T-cell (primary cell): ENCODE measurements at places on chromosomes 13 and 19. TPM values are rescaled to one million over a fixed set of nuclear protein-coding genes. Genes with fewer than 3 reads are reported as not detected.

OR7C1 gene
- total RNA-seq: not detected

RFPL4AL1 gene
- total RNA-seq: not detected

KLK13 gene
- not detected for total RNA-seq

DNA sequence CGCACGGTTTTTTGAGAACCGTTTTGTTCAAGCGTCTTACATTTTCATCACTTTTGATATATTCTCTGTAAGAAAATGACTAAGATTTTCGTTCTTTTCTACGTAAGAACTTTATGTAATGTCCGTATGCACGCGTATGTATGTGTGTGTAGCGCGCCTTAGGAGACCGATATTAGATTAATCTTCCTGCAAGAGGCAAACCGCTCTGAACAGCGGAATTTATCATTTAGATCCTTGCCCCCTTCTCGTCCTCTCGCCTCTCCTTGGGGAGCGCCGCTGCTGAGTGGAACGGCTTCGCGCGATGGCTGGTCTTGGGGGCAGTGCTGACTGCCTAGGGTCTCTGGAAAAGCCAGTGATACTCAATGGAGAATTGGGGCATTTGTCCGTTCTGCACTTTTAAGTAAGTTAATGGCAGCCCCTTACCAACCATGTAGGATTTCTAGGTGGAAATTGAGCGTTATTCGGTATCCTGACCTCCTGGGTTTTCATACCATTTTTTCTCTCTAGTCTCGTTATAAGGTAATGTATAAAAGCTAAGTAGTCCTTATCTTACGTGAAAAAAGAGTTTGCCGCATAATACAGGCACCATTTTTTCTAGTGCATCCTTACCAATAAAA, 4.7 kb downstream of the MAB21L1 start:
- DNase-seq: no peak

DNA sequence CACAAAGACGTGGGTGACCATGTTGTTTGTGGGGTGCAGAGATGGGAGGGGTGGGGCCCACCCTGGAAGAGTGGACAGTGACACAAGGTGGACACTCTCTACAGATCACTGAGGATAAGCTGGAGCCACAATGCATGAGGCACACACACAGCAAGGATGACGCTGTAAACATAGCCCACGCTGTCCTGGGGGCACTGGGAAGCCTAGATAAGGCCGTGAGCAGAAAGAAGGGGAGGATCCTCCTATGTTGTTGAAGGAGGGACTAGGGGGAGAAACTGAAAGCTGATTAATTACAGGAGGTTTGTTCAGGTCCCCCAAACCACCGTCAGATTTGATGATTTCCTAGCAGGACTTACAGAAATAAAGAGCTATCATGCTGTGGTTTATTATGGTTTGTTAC, 5.6 kb downstream of the KLK2 start:
- DNase-seq: no peak

PLPPR3 gene
- 0.36 TPM for total RNA-seq

KRTDAP gene
- not detected for total RNA-seq

GRCh38 chr13:30145709-30146367, 161.5 kb downstream of the KATNAL1 start:
- DNase-seq: no peak

FXYD1 gene
- 5.0 TPM for total RNA-seq

PSG2 gene
- not detected for total RNA-seq

DNA sequence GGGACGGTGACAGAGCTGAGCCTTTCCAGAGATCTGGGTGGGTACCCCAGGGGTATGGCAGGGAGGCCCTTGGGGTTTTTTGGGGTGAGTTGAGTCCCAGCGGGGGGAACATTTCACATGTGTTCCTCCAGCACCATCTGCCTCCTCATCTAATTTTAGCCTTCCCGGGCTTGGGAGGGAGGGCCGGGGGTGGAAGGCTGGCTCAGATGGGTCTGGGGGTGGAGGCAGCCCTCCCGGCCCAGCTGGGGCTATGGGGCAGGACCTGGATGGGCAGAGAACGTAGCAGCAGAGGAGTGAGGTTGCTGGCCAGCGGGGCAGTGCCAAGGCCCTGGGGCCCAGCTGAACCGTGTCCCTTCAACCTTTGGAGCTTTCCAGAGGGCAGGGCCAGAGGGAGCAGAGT, 23.5 kb downstream of the ADGRL1 start:
- DNase-seq: no peak

DNA sequence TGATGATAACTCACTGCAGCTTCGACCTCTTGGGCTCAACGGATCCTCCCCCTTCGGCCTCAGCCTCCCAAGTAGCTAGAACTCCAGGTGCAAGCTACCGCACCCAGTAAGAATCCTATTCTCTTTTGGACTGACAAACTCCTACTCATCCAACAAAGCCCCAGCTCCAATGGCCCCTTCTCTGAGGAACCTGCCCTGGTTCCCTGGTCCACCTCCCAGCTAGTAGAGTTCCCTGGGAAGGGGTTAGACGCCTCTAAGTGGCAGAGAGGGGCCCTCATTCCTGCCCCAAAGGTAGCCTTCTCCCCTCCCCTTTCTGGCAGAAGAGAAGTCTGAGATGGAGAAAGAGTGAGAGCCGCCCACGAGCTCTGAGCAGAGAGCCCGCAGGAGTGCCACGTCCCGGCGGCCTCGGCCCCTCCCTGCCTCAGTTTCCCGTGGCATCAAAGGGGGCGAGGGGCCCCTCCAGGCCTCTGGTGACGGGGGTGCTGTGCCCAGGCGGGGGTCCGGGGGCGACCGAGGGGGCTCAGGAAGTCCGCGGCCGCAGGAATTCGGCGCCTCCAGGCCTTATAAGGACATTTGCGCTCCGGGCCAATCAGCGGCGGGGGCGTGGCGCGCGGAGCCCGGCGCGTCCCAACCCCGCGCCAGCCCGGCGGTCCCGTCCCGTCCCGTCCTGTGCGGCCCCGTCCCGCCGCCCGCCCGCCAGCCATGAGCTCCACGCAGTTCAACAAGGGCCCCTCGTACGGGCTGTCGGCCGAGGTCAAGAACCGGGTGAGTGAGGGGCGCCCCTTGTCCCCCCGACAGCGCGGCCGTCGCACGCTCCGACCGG, at the start of gene CNN2:
Gene CNN2, plus strand, starts transcription at position 649 of the 823 bp plus-strand sequence. Its CDS starts 54 bp downstream, at position 703.
- peak; percentile 79 for DNase-seq

DNA sequence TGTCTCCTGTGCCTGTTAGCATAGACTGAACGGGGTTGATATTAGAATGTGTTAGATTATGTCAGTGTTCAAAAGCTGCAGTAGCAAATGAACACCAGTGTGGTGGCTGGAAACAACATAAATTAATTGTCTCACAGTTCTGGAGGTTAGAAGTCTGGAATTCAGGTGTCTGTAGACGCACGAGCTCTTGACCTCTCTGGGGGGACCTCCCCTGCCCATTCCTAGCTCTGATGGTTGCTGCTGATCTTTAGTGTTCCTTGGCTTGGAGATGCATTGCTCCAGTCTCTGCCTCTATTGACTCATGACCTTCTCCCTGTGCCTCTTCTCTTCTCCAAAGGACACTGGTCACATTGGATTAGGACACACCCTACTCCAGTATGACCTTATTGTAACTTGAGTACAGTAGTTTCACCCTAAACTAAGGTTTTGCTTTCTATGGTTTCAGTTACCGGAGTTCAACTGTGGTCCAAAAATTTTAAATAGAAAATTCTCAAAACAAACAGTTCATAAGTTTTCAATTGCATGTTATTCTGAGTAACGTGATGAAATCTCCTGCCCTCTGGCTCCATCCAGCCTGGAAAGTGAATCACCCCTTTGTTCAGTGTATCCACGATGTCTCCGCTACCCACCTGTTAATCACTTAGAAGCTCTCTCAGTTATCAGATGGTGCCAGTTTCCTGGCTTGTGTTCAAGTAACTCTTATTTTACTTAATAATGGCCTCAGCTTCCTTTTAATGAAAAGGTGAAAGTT, 273.2 kb downstream of the MYO16 start:
- DNase-seq: no peak

KIR3DL1 gene
- total RNA-seq: 0.45 TPM

- peak; percentile 45 for DNase-seq
Observed at GRCh38 chr19:16185768-16186123, 536 bp downstream of the FAM32A start.

DNA sequence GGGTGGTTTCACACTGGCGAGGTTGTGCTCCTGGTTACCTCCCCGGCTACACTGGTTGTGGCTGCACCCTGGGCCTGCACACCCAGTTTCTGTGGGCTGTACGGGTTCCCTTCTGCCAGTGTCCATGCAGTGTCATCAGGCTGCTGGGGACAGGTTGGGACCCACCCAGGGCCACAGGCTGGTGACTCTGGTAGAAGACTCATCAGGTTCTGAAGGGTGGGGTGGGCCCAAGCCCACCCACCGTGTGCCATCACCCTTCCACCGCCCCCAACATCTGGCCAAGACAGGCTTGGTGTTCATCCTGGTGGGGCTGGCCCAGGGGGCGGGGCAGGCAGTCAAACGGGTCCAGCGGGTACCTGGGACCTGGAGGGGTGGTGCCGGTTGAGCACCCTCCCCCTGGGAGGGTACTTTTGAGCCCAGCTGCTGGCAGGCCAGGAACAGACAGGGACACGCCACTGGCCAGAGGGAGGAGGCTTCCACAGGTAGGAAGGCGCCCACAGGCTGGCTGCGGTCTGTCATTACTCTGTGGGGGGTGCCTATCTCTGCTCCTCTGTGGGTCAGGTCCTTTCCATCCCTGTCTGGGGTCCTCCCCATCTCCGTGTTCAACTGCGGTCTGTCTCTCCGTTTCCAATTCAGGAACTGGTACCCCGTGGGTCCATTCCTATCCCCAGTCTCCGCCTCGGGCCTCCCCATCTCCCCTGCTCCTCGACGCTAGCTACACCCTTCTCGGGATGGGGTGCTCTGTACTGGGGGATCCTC, at the start of gene RNF225:
Gene RNF225, plus strand, starts transcription at position 437 of the 759 bp plus-strand sequence. CDS start 434 bp downstream, outside the sequence.
- DNase-seq: no peak

DNA sequence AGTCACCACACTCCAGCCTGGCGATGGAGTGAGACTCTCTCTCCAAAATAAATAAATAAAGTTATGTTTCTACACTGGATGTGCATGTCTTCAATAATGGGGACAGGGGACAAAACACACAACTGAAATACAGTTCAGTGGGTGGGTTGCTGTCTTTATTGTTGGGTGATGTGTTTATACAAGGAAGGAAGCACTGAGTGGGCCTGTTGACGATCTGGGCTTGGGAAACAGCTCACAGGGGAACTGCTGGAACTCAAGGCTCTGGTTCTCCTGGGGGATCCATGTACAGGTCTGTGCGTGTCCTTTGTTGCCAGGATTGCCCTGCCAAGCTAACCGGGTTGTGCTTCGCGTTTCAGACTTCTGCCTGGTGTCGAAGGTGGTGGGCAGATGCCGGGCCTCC, 18.9 kb downstream of the SPINT2 start:
- DNase-seq: no peak

- DNase-seq: no peak
Observed at GRCh38 chr13:34591129-34591528, 350.9 kb upstream of the NBEA start.

GRCh38 chr19:14479975-14480699, 5.0 kb upstream of the PTGER1 start:
- peak; percentile 51 for DNase-seq

PROZ gene
- total RNA-seq: not detected

GRCh38 chr13:98176777-98177608, at the start of gene RNF113B:
Gene RNF113B, minus strand, starts transcription at chr13:98177269. Its CDS starts 33 bp downstream, at chr13:98177236.
- DNase-seq: no peak

DNA sequence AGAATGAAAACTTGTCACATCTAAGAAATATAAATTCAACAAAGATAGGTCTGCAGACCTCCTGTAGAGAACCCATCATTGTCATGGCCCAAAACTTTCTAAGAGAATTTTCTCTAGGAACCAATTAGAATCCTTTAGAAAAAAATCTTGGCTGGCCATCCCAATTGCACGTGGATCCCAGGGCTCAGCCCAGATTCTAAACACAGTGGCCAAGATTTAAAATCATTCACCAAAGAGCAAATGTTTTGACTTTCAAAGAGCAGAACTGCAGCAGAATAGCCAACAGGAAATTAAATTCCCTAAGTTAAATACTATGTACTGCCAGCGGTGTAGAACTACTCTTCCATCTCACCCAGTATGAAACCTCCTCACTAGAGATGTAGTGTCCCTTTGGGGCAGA, 21.3 kb downstream of the IPO5 start:
- DNase-seq: no peak

DNA sequence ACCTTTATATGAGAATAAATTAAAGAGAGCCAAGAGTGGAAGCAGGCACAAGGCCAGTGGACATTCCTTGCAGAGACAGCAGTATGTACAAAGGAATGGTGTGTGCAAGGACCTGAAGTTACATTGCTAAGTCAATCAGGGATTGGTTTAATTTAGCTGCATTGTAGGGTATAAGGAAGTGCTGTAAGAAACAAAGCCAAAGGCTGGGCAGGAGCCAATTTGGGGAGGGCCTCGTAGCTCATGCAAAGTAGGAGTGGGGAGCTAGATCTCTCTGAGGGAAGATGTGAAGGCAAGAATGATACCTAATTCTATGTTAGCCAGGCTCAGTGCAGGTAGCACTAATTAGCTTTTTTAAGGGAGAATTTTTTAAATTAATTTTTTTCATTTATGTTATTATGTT, 76.7 kb downstream of the SLAIN1 start:
- DNase-seq: no peak

- no peak for DNase-seq
Observed at GRCh38 chr13:50927701-50928100, 18.1 kb downstream of the RNASEH2B start.

DNA sequence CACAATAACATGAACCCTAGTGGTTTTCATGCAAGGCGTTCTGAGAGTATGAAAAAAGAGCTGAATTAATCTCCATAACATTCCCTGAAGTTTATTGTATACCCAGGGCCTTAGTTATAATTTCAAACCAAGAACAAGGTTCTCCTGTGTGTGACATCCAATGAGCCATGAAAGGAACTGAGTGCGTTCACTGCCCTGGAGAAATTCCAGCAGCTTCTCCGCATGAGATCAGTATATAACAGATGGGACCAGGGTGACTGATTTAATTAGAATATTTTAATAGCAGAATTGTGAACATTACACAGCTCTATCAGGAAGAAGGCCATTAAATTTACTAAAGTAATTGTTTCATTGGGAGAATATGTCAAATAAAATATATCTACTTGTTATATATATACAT, 1190.5 kb upstream of the SLC10A2 start:
- DNase-seq: no peak
